ENCODE measurements at places on chromosomes 7 and 10. TPM values are rescaled to one million over a fixed set of nuclear protein-coding genes. Genes with fewer than 3 reads are reported as not detected.
A peak's percentile ranks its signal among the peaks of the same experiment; 100 is the strongest.

- peak; percentile 57 for DNase-seq
Observed at GRCh38 chr10:124534231-124534798, 72.7 kb downstream of the LHPP start.

- DNase-seq, result no peak
Observed at GRCh38 chr7:129122078-129122750, 22.3 kb upstream of the TSPAN33 start.

DNA sequence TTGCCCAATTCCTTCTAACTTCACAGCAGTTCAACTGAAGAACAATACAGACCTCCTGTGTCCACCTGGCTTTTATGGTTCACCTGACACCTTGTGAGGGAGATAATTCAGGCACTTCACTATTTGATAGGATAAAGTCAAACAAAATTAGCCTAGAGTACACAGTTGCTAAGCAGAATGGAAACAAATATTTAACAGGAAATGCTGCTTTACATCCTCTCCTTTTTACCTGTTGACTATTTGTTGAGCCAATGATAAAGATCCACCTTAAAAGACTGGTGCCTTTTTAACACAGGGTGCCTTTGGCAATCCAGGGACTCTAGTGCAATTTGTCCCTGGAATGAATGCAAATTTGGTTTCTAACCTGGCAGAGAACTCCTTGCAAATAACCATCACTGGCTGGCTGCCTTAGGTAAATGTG, 39.8 kb downstream of the ITPRID1 start:
- DNase-seq, result no peak

- DNase-seq, result no peak
Observed at GRCh38 chr7:96686305-96686704, 23.3 kb downstream of the SEM1 start.

DNA sequence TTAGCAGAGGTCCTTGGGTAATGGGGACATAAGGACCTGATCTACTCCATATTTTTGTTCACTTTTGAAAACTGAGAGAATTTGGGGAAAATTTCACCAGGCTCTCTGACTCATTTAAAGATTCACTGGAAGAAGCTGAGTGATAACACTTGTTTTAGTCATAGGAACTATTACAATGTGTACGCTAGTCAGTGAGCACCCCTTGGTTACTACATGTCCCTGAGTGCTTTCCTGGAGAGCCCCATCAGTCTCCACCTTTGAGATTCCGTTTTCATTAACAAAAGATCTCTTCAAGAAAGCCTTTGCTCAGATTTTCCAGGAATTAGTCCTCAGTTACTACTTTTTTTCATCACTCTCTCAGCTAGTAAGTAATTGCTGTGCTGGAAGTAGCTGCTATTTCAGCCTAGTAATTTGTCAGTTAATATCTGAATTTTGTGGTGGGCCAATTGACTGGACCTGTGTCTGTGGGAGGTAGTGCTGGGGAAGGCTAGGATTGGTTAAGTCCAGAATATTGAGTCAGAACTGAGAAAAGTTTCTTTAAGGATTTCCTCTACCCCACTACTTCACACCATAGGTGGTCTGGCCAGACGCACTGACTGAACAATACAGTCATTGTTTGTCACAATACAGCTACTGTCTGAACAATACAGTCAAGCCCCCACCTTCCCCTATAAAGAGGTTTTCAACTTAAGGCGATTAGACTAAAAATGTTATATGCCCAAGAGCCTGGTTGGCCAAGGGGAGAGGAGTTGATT, 235.0 kb downstream of the CCDC7 start:
- DNase-seq, result no peak

GRCh38 chr7:37113661-37114355, 334.9 kb downstream of the ELMO1 start:
- no peak for DNase-seq

ADCYAP1R1 gene
- not detected for total RNA-seq

DNA sequence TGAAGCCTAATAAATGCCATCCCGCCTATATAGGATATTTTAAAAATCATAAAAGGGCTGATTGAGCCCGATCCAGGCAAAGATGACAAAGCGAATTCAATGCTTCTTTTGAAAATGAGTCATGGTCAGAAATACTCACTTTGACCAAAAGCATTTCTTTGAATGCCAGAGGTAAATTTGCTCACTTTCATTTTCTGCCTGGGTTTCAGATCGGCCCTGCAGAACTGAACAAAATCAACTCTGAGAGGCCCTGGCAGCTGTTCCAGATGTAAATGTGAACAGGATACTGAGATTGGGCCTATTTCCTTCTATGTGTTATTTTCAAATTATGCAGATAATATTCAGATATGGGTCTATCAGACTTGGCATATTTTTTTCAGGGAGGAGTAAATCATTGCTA, 114.8 kb upstream of the ARID5B start:
- DNase-seq, result peak; percentile 55
